NCI-H1417 treated with DMSO at 0.1 percent for 48 hours (cell line): ENCODE measurements at places on chromosomes 6 and 20.

DNA sequence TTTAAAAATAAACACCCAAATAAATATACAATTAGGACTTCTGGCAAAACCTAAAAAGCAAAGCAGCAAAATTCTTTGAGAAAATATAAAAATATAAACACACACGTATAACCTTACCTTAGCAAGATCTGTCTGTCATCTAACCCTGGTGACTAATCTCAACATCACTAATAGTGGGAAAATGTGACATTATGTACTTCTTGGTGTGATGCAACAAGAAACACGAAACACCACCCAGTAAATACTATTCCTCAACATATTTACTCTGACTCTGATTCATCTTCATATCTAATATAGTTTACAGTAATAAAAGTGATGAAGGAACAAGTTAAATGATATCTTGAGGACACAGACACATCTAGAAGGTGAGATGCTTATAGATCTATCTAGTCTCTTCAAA is 332.6 kb upstream of the MANEA start:
- no peak for DNase-seq

- DNase-seq = no peak
Observed at GRCh38 chr6:109187399-109188114, 92.2 kb downstream of the CEP57L1 start.

GRCh38 chr6:38907264-38907663 is 141.3 kb upstream of the GLP1R start:
- DNase-seq = no peak

DNA sequence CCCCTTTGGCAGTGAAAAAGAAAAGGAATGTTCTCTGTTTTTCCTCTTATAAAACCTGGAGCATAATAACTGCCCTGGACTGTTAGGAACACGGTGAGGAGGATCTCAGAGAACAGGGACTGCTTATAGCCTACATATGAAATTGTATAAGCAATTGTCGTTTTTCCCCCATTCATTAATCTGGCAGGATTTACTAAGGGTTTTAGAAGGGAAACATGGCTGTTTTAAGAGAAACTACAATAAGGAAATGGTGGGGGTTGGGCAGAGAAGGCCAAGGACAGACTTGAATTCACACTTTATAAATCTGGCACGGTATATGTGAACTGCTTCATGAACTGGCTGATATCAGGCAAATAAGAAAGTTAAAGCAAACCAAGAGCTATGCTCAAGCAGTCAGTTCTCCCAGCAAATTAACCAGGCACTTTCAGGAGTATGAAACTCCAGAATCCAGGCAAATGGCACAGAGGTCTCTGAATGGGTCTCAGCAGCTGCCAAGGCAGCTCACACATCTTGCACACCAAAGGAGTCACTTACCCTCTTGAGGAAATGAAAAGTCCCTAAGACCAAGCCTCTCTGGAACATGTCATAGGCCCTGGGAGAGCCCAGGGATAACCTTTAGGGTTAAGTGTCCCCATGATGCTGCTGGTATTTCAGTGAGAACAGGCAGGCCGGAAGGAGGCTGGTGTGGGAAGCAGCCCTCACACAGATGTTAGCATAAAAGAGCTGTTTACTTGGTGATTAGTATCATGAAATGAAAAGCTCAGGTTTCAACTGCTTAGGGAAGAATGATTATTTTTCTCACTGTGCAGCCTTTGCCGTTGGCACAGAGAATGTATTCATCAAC is 260.5 kb upstream of the MARCKS start:
- no peak for DNase-seq

- DNase-seq = no peak
Observed at GRCh38 chr20:61673152-61673847, 392.4 kb downstream of the TAF4 start.
